K562 (cell line): ENCODE measurements at places on chromosomes 3 and 15.

GRCh38 chr15:64775551-64776401 is at the start of gene RBPMS2:
RBPMS2 (minus strand) TSS chr15:64775589; CDS start chr15:64775319, 270 bp downstream.
- DNase-seq, result peak; percentile 69

- DNase-seq, result peak; percentile 54
These were observed 35.8 kb downstream of the ST8SIA2 start for GRCh38 chr15:92429378-92430068.

DNA sequence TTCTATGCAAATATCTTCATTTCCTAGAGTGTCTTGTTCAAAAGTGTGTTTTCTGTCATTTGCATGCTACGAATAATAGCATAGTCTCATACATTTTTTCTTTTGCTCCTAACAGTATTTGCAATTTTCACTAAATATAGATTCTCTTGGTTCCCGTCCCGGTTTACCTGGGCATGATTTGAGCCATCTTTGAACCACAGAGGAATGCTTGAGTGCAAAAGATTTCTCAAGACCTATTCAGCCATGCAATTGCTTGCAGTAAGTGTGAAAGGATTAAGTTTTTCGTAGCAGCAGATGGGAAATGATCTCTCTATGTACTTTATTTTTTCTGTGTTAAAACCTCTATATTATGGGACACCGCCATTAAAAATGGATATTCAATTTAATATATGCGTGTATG is 733.0 kb downstream of the ZPLD1 start:
- no peak for DNase-seq

DNA sequence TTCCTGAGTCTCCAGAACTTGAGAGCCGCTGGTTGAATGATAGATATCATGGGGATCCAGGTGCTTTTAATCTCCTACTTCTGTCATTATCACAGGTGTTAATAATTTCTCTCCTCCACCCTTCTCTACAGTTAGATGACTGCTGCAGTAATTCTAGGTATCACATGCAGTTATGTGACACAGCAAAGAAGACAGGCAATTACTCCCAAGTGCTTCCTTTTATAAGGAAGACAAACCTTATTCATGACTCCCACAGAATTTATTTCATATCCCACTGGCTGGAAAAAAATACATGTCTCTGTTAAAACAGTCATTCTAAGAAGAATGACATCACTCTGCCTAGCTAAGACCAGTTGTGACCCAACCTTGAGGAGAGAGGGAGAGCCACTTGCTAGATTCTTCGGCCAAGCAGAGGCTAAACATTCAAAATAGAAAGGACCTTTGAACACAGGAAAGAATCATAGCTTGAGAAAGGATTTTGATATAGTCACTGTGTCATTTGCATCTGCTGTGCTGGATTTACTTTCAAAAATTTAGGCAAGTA is 500.6 kb downstream of the SI start:
- no peak for DNase-seq

DNA sequence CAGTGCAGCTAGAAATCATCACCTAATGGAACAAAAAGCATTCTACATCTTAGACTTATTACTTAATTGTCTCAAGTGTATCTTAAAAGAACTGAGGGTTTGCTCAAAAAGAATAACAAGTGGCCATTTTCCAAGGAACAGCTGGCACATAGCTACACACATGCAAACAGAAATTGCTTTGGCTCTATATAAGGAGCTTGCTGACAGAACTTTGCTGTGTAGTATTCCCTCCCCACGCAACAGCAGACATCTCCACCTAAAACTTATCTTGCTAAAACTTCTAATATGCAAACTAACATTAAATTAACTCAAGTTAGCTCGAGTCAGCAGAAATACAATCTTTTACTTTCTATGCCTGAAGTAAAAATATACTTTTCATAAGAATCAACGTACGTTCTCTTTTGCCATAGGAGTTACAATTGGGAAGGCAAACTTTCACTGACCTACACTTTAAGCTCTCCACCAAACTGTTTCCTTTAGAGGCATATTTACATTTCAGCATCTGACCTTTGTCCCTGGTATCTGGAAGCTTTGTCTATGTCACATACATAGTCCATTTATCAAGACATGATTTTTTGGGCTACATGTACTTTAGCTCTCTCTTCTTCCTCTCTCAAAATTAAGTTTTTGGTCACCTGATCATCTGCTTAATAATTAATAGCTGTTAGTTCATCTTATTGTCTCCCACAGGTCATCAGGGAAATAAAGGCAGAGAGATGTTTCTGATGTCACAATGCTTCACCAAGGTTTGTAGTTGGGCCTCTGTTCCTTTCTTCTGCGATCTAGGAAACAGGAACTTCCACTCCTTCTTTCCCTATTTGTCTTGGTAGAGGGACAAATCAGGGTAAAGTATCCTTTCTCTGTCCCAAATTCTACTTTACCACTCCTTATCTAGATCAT is 163.4 kb upstream of the AGTR1 start:
- DNase-seq, result no peak

DNA sequence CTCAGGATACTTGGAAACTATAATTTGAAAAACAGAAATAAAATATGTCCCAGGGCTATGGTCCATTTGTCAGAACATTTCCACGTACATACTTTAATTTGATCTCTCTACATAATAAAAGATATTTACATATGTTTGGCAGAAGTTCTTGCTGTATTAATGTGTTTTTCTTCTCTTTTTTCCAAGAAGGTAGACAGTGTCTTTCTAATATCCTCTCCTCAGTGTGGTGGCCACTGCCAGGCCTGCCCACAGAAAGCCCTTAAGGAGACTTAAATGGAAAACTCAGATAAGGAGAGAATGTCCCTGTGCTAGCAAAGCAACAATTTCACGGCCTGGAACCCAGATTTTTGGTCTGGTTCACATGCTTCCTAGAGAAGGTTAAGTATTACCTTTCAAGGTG is 76.5 kb upstream of the ARHGEF26 start:
- no peak for DNase-seq

DNA sequence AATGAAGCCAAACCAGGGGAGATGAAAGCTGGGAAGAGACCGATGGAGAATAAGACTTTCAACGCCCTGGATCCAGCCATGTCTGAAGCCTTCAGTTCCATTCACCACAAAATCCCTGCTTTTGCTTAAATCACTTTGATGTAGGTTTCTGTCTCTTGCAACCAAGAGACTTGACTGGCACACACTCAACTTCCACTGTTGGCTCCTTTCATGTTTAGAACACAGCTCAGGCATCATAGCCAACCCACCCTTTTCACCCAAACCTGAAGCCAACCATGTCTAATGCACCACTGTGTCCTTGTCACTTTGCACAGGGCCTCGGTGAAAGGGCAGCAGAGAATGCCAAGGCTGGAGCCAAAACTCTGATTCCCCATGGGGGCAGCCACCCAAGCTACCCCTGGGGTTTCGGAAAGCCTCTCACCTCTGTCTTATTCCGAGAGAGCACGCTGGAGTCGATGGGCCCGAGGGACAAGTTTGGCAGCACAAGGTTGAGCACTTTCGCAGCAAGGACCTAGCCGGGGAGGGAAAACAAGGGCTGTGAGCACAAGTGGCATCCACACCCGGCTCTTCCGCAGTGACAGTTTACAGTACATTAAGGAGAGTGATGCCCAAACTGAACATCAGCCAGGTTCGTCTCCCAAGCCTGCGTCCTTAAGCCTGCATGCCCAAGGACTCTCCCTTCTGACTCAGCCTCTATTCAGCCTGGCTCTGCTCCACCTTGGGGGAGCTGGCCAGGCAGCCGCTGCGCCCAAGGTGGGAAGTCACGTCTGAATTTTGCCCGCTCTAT is 37.6 kb downstream of the ABTB1 start:
- DNase-seq, result no peak

GRCh38 chr15:68597581-68597980 is 18.8 kb downstream of the CORO2B start:
- DNase-seq, result no peak

DNA sequence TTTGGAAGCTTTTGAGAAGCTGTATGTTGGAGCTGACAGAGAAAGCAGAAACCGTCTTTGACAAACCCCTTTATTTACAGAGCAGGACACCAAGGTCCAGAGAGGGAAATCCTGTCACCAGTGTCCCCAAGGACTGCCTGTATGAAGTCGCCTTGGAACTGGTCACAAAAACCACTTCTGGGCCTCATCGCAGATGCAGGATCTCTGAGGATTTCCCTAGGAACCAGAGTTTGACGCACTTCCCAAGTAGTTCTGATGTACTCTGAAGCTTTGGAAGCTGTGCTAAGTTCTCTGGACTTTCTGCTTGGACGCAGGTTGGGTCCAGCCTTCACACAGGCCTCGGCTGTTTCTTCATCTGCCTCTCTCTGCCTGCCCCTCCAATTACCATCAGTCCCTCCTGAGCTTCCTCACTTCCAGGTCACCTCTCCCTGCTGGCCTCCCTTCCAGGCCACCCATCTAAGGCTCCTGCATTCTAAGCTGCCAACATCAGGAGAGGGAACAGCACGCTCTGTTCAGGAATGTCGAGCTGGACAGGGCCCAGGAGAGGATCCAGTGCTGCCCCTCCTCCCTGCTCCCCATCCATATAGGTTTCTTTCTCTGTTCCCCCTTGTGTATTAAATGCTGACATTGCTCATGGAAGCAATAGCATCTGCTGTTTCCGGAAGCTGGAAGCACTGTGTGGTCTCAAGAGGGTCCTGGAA is 270.8 kb downstream of the OPA1 start:
- DNase-seq, result no peak

GRCh38 chr15:74449095-74449494 is 11.9 kb downstream of the UBL7 start:
- DNase-seq, result no peak
